T follicular helper cell (primary cell): ENCODE measurements at places on chromosomes 3 and 15.

GRCh38 chr3:97930018-97930417, 42.2 kb downstream of the RIOX2 start:
- no peak for DNase-seq

GRCh38 chr3:139564294-139564861, 24.8 kb upstream of the RBP1 start:
- no peak for DNase-seq

DNA sequence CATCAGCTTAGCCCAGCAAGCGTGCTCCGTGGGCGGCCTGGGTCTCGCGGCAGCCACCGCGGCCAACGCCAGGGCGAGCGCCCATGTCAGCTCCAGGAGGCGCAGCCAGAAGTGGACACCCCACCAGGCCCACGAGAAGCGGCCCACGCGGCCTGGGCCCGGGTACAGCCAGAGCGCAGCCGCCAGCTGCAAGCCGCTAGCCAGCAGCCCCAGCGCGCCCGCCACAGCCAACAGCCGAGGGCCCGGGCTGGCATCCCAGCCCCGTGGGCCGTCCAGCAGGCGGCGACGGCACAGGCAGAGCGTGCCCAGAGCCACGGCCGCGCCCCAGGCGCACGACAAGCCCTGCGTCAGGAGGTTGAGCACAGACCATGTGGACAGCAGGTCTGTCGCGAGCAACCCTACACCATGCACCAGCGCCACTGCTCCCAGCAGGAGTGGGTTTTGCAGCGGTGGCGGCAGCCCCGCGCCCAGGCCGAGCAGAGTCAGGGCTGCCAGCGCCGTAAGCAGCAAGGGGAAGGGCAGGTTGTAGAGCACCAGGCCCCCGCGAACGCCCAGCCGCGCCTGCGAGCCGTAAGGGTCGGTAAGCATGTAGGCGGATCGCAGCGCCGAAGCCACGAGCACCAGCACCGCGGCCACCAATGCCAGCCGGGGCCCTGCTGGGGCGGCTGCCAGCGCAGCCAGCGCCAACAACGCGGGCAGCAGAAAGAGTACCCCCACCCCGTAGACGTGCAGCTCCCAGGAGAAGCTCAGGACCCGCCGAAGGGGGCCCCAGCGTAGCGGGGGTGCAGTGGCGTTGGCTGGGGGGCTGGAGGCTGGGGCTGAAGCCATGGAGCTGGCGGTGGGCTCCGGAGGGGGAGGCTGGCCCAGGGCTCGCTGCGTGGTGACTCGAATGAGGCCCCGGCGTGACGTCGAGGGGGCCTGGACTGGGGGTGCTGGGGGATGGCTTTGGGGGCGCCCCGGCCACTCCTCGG, 4.9 kb downstream of the PRRT3 start:
- no peak for DNase-seq

- no peak for DNase-seq
Observed at GRCh38 chr3:165462636-165463334, 266.6 kb upstream of the SLITRK3 start.

DNA sequence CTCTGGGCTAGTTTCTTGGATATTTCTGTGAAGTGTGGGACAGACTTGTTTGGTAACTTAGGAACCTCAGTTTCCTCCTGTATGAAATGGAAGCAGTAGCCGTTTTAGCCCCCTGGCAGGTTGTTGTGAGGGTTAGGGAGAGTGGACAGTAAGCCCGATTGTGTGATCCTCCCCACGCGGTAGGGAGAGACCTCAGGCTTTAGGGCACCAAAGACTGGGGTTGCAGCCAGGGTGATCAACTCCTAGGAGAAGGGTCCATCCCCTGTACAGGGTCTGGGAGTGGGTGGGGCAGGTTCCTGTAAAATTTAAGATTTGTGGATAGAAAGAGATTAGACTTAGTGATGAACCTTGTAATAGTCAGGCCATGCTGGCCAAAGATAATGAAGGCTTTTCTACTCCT, 120.5 kb downstream of the SMAD6 start:
- no peak for DNase-seq

- DNase-seq = no peak
Observed at GRCh38 chr3:184784731-184785500, 27.1 kb upstream of the VPS8 start.

DNA sequence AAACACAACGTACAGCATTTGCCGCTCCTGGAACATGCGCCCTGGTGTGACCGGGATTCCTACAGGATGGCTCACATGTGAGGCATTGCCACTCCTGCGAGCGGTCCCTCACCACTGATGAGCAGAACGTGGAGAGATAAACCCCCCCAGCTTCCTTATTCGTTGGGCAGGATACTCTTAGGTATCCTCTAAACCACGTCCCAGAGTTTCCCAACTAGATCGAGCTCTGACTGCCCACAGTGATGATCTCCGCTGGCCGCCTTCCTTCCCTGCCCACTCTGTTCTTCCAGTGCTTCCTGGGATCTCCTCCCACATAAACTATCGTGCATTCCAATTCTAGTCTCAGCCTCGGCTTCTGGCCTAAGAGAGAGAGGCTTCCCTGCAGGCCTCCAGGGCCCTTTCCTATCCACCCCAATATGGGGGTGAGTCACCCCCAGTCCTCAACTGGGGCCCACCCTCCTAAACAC, 91.8 kb downstream of the TOP2B start:
- no peak for DNase-seq

DNA sequence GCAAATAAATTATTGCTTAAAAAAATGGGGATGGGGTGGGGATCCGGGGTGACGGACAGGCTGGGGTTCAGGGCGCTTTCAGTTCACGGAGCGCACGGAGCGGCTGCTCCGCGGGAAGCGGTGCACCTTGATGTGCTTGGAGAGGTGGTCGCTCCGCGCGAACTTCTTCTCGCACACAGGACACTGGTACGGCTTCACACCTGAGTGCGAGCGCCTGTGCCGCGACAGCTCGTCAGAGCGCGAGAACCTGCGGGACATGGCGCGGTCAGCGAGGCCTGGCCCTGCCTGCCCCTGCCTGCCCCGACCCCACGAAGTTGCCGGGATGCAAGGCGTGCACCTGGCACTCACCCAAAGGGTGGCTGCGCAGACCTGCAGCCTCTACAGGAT, 13.6 kb downstream of the KLF15 start:
- DNase-seq = no peak

- no peak for DNase-seq
Observed at GRCh38 chr3:140399871-140400270, 278.0 kb upstream of the TRIM42 start.

- no peak for DNase-seq
Observed at GRCh38 chr3:81592101-81592500, 169.3 kb downstream of the GBE1 start.

- no peak for DNase-seq
Observed at GRCh38 chr3:131361464-131362421, 19.8 kb upstream of the NUDT16 start.

- no peak for DNase-seq
Observed at GRCh38 chr3:32440611-32441350, 49.1 kb downstream of the CMTM7 start.

DNA sequence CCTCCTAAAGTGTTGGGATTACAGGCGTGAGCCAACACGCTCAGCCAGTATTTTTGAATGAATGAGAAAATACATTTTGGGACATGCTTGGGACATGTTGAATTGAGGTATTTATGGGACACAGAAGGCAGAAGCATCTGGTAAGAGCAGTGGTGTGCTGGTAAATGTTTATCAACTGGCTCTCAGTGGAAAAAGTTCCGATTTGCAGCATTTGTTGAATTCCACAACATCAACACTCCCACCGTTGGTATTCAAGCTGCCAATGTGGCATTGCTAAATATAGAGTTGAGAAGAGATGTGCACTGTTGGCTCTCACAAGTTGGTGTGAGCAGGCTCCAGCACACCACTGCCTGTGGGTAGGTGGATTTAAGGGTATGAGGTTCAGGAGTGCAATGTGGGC, 35.8 kb upstream of the LRRFIP2 start:
- no peak for DNase-seq

DNA sequence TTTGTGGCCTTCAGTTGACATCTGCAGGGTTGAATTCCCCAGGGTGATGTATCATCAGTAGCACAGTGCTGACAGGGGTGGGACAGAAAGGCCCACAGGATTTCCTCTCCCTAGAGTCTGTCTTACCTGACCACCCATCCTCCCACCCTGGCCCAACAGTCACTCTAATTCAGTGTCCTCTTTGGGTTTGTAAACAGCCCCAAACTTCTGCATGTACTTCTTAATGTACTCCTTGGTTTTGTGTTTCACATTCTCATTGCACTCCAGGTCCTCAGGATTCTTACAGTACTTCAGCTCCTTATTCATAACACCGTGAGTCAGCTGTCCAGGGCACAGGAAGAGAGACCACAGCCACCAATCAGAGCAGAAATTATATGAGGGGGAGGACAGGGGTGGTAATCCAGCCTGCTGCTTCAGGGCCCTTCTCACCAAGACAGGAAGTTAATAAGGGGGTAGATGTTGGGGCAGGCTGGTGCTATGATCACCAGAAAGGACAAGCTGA, 37.5 kb downstream of the NBEAL2 start:
- DNase-seq = no peak

DNA sequence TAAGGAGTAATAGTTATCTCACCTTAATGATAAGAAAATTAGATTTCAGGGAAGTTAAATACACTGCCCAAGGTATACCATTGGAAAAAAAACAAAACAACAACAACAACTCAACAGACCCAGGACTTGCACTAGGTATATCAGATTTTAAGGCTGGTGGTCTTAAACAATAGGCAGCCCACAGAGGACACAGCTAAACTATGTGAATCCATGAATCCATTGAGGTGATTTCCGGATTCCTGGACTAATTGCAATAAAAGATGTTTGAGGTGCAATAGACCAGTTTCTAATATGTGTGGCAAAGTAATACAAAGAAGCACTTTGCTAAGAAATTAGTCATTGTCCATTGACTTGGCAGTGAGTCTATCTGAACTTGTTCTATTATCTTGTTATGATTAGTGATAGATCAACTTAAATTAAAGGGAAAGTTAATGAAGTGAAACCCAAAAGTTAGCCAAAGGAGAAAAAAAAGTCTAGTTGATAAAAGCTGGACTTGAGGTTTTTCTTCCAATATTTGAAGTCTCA, 60.9 kb upstream of the MAGI1 start:
- no peak for DNase-seq

DNA sequence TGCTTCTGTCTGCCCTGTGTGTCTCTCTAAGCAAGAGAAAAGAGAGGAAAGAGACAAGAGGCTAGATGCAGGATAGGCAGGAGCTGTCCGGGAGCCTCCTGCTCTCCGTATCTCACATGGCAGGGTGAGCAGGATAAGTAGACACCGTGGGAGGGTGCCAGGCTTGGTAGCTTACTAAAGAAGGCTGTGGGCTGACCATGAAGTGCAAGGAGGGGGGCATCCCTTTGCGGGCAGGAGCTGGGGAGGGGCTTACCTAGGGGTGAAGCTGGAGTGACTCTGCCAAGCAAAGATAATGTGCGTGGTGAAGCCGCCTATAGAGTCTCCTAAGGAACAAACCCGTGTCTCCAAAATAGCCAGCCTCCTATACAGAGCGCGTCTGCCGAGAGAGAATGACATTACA, 33.7 kb upstream of the TMC3 start:
- no peak for DNase-seq

DNA sequence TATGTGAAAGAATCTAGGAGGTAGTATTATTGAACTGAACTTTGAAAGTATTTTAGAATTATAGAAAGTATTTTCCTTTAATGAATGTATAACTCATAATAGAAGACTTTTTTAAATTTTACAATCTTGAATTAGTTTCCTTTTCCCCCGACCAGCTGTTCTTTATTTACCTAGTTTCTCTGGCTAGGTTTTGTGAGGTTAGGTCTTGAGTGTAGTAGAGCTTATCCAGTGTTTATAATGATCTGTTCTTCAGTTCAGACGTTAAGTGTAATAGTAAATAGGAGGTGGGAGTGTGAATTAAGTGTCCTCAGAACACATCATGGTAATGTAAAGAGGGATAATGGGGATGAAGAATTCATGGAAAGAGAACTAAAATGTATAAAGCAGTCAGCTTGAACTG, 93.8 kb downstream of the MYRIP start:
- DNase-seq = no peak

DNA sequence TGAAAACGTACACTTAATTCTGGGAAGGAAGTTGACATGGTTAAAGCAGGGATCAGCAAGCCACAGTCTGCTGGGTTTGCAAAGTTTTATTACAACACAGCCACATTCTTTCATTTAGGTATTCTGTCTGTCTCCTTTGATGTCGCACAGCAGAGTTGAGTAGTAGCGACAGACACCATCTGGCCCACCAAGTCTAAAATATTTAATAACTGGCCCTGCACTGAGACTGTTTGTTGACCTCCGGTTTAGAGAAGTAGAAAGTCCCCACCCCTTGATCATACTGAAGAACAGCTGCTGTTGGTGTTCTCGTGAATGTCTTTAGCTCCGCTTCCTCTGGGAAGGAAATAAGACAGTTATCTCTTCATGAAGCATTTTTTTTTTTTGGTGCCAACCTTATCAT, 66.2 kb downstream of the MCTP2 start:
- no peak for DNase-seq

DNA sequence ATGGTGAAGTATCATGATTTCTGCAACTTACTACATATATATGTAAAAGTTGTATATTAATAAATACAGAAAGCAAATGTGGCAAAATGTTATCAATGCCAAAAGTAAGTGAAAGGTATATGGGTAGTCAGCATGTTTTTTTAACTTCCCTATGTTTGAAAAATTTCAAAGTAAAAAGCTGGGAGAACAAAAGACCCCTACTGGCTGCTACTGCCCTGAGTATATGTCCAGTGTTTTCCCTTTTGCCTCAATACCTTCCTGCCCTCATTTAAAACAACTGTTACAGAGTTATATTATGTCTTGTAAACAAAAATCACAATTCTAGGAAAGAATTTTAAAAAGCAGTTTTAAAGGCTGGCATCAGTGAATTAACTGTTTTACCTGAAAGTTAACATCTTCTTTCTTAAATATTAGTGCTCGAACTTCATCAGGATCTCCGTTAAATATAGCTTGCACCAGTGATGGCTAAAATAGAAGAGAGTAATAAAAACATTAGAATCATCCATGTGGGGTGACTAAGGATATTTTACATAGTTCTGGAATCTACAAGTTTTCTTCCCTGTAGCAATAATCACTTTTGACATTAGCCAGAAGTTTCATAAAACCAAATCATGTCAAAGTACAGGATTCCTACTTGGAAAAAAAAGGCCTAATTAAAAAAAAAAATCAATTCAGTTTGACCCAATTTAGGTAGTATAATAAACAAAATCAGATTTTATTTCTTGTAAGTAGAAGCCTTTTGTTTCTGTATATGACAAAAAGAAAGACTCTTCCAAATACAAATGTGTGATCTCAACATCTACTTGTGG, 2.7 kb downstream of the ANKRD28 start:
- no peak for DNase-seq

- no peak for DNase-seq
Observed at GRCh38 chr3:139586420-139587017, 47.0 kb upstream of the RBP1 start.
